ENCODE measurements at places on chromosomes 2 and 18.

GRCh38 chr18:24721388-24721787, 261.0 kb downstream of the HRH4 start:
- DNase-seq = no peak

DNA sequence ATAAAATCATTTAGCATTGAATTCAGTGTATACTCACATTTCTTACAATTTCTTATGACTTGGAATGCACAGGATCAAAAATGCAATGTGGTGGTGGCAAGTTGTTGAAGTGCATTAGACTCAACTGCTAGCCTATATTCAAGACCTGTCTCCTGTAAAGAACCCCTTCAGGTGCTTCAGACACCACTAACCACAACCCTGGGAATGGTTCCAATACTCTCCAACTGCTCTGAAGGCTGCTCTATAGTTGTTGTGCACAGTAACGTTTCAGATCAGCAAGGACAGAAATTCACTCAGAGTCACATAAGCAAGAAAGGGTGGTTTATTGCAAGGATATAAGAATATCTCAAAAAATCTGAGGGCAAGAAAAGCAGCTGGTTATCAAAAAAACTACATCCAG, 6.5 kb downstream of the GKN1 start:
- DNase-seq = no peak

DNA sequence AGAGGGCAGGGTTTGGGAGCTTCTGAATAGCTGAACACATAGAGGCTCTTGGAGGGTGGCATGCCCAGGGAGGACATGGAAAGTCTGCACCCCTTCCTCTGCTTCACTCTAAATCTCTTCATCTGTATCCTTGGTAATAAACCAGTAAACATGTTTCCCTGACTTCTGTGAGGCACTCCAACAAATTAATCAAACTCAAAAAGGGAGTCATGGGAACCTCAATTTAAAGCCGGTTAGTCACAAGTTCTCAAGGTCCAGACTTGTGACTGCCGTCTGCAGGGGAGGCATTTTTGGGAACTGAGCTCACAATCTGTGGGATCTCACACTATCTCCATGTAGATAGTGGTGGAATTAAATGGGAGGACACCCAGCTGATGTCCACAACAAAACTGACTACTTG, 33.1 kb upstream of the STON1 start:
- DNase-seq = no peak

- no peak for DNase-seq
These were observed 405.5 kb upstream of the FIGN start for GRCh38 chr2:164141271-164141670.

DNA sequence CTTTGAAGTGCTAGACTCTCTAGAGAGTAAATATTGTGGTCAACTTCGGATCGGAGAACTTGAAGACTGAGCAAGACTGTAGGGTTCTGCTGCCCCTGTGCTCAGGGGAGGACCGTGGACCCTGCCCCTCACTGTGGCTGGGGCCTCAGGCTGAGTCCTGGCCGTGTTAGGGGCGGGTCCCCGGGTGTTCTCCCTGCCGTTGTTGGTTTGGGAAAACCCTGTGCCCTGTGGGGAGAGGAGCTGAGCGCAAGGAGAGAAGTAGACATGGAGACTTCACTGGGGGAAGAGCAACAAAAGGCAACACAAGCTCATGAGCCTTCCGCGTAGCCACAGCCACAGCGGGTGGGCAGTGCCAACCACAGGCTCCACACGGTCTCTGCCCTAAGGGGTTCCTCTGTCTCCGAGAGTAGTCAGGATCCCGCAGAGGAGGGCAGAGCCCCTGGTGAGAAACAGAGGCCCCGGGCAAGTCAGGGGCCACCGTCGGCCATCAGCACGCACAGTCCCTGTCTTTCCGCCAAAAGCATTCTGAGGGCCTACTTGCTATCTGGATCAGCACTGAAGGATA, 53.1 kb downstream of the NTSR2 start:
- no peak for DNase-seq

GRCh38 chr18:74773171-74773624, 175.5 kb downstream of the ZNF407 start:
- no peak for DNase-seq

DNA sequence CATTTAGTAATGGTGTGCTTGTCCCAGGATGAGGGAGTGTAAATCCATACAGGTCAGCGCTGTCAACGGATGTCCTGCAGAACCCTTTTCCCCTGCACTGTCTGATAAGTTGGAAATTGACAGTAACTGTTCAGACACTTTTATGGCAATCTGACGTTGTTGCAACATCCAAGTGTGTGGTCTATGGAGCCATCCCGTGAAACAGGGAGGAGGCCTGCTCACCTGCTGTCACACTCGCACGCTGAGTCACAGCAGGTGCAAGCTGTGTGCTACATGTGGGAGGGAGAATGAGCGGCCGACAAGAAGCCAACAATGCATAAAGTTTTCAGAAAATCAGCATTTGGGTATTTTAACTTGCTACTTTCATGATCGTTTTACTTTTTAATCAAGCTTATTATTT, 43.7 kb upstream of the RMDN2 start:
- DNase-seq = no peak

DNA sequence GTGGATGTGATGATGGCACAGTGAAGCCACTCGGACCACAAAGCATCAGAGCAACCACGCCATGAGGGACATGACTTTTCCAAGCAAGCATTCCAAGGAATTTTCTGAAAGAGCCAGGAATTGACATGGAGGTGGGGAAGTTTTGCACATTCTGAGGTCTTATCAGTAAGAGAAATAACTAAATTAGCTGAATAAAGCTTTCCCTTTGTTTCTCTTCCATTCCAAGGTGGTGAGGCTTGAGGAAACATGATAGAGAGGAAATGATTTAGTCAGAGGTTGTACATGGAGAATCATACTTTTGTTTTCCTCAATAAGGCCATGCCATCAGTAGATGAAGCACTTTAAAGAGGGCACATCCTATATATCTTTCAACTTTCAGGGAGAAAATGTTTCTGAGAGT, 115.7 kb upstream of the MMADHC start:
- DNase-seq = no peak
